ENCODE measurements at places on chromosomes 6 and 20. TPM values are rescaled to one million over a fixed set of nuclear protein-coding genes. Genes with fewer than 3 reads are reported as not detected.
A peak's percentile ranks its signal among the peaks of the same experiment; 100 is the strongest.

DNA sequence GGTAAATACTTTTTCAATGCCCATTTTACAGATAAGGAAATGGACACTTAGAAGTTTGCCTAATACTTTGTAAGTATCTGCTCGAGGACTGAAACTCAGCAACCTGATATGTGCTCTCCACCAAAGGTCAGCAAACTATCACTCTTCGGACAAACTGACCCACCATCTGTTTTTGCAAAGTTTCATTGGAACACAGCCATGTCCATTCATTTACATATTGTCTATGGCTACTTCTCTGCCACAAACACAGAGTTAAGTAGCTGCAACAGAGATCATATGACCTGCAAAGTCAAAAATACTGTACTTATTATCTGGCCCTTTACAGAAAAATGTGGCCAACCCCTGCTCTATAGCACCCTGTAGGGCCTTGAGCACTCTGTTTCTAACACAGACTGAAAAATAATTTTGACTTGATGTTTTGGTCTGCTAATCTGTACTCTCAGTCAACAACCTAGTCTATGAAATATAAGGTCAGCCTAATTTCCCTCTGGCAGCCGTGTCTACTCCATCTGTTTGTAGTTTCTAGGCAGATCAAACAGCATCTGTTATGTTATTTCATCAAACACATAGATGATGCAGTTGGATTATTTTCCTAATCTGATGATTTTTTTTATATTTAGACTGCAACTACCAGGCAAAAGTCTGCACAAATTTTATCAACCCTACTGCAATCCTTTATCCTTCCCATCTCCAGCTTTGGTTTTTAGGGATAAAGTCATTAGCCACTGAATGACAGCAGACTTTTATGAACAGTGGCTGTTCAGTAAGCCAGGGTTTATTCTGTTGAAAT lies 41.4 kb upstream of the BEND6 start:
- H3K4me3 ChIP-seq: no peak overlapping the region
- H3K4me1 ChIP-seq: peaks cover 27% of the 10 kb centered on the region
- no peaks in the 10 kb centered on the region for H3K36me3 ChIP-seq
- DNase-seq: no peak

DNA sequence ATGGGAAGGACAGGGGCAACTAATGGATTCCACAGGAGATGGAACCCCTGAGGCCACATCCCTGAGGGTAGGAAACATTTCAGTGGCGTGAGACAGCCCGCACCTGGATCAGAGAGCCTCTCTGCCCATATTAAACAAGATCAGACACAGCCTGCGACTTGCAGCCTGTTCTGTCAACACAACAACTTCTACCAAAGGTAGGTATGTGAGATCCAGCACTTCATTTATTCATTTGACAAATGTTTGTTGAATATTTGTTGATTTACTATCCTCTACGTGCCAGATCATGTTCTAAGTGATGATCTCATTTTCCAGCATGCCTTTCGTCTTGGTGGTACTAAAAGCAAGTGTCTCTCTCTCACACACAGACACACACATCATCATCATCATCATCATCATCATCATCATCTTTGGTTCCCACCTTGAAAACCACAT lies 43.2 kb upstream of the NT5E start:
- H3K4me1 ChIP-seq: peaks cover 10% of the 10 kb centered on the region
- DNase-seq: no peak
- no peaks in the 10 kb centered on the region for H3K27me3 ChIP-seq
- H3K36me3 ChIP-seq: no peaks in the 10 kb centered on the region
- H3K27ac ChIP-seq: peak overlapping the region; percentile 98
- no peak overlapping the region for H3K4me3 ChIP-seq

- no peak for DNase-seq
- no peaks in the 10 kb centered on the region for H3K27me3 ChIP-seq
- no peak overlapping the region for H3K27ac ChIP-seq
- no peak overlapping the region for H3K4me3 ChIP-seq
Measured at GRCh38 chr6:92473056-92473455, 946.3 kb downstream of the EPHA7 start.

GRCh38 chr6:68087399-68088133 lies 547.5 kb upstream of the ADGRB3 start:
- H3K4me1 ChIP-seq: no peaks in the 10 kb centered on the region
- H3K27me3 ChIP-seq: no peaks in the 10 kb centered on the region
- no peak for DNase-seq
- H3K36me3 ChIP-seq: no peaks in the 10 kb centered on the region
- H3K4me3 ChIP-seq: no peak overlapping the region
- no peak overlapping the region for H3K27ac ChIP-seq

- H3K27ac ChIP-seq: no peak overlapping the region
- no peak for DNase-seq
Measured at GRCh38 chr20:16415071-16416053, 157.9 kb downstream of the KIF16B start.

DNA sequence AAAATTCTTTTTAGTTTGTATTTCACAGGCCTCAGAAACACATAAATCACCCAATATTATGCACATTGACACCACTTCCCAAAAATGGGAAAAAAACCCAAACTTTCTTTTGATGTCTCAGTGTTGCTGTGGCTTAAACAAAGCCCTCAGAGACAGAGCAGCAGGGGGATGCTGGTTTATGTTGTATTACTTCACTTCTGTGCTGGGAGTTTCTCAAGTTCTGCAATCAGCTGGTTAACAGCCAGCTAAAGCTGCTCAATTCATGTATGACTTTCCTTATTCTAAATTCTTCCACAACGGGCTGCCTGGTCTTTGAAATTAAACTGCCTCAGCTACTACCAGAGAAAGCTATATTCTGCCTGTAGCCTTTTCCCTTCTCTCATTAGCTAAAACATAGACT lies 5.6 kb downstream of the FILIP1 start:
- H3K27me3 ChIP-seq: no peaks in the 10 kb centered on the region
- H3K27ac ChIP-seq: no peak overlapping the region
- peaks cover 13% of the 10 kb centered on the region for H3K4me1 ChIP-seq
- DNase-seq: no peak
- H3K36me3 ChIP-seq: no peaks in the 10 kb centered on the region

DNA sequence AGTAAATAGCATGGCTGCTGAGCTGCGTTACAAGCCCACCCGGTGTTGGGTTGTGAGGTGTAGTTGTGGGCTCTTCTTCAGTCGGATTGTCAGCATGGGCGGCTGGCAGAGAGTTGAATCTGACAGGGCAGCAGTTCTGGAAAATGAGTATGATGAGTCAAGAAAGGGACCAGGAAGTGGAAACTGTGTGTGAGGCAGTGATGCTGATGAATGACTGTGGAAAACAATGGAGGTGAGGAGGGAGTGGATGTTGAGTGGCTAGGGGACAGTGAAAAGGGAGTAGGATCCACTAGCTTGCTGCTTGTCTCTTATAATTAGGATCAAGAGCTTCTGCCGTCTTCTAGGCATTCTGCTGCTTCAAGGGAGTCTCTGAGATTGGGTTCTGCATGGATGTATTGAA lies 154.3 kb downstream of the ESR1 start:
- DNase-seq: no peak
- H3K36me3 ChIP-seq: no peaks in the 10 kb centered on the region
- H3K27ac ChIP-seq: no peak overlapping the region

- H3K4me3 ChIP-seq: no peak overlapping the region
- no peaks in the 10 kb centered on the region for H3K27me3 ChIP-seq
- DNase-seq: no peak
- H3K4me1 ChIP-seq: peaks cover 31% of the 10 kb centered on the region
- no peaks in the 10 kb centered on the region for H3K36me3 ChIP-seq
Measured at GRCh38 chr6:41704656-41705310, 30.6 kb downstream of the TFEB start.

DNA sequence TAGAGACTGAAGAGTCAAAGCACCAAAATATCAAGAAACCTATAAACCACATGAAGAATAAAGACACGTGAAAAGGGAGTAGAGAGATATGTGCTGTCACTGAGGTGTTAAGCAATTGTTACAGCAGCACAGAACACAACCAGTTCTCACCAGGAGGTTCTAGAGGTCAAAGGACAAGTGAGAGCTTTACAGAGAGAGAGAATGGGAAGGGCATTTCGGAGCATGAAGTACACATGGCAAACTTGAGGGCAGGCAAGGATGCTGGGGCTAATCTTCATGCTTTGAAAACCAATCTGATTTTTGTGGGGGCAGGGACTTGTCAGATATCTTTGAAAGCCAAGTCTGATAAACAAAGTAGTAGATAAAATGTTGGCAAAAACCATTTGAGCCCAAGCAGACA lies 142.3 kb upstream of the NRSN1 start:
- no peaks in the 10 kb centered on the region for H3K36me3 ChIP-seq
- H3K4me1 ChIP-seq: no peaks in the 10 kb centered on the region
- no peak overlapping the region for H3K4me3 ChIP-seq
- no peaks in the 10 kb centered on the region for H3K27me3 ChIP-seq
- no peak overlapping the region for H3K27ac ChIP-seq
- DNase-seq: no peak

- no peak for DNase-seq
- H3K4me1 ChIP-seq: no peaks in the 10 kb centered on the region
- H3K4me3 ChIP-seq: no peak overlapping the region
- no peaks in the 10 kb centered on the region for H3K36me3 ChIP-seq
- no peaks in the 10 kb centered on the region for H3K27me3 ChIP-seq
- H3K27ac ChIP-seq: no peak overlapping the region
Measured at GRCh38 chr6:135261872-135262725, 81.0 kb downstream of the MYB start.

The BHLHE23 gene
- polyA plus RNA-seq: not detected

The MROH8 gene
- polyA plus RNA-seq: 3.5 TPM

The BYSL gene
- 31.1 TPM for polyA plus RNA-seq

The CD24 gene
- polyA plus RNA-seq: 5.9 TPM

The GJA10 gene
- polyA plus RNA-seq: not detected

The FLRT3 gene
- 2.2 TPM for polyA plus RNA-seq

The GPX5 gene
- polyA plus RNA-seq: not detected
